ENCODE measurements at places on chromosomes 4 and X.

DNA sequence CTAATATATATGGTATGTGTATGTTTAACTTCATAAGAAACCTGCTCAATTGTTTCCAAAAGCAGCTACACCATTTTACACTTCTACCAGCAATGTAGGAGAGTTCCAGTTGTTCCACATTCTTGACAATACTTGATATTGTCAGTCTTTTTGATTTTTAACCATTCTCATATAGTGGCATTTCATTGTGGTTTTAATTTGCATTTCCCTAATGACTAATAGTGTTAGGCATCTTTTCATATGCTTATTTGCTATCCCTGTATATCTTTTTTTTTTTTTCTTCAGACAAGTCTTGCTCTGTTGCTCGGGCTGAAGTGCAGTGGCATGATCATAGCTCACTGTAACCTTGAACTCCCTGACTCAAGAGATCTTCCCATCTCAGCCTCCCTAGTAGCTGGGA lies 58.2 kb upstream of the TRIM2 start:
- no peak for DNase-seq

- DNase-seq, result no peak
These were observed 66.9 kb downstream of the PSAPL1 start for GRCh38 chr4:7367864-7368277.

DNA sequence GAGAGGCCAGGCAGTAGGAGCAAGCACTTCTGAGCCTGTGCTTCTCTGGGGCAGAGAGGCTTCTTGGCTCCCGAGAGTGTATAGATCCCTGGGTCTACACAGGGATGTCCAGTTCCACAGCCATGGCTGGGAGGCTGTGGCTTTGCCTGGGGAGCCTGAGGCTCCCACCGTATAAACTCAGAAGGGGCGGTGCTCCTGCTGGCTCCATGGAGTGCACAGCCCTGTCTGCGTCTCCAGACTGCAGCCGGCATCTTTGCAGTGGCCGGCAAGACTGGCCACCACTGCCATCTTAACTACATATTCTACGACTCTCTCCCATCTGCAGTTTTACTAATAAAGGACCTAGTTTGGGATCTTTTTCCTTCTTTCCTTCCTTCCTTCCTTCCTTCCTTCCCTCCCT lies 1253.8 kb downstream of the C4orf33 start:
- DNase-seq, result no peak

GRCh38 chr4:128676095-128676494 lies 133.4 kb upstream of the JADE1 start:
- DNase-seq, result no peak

DNA sequence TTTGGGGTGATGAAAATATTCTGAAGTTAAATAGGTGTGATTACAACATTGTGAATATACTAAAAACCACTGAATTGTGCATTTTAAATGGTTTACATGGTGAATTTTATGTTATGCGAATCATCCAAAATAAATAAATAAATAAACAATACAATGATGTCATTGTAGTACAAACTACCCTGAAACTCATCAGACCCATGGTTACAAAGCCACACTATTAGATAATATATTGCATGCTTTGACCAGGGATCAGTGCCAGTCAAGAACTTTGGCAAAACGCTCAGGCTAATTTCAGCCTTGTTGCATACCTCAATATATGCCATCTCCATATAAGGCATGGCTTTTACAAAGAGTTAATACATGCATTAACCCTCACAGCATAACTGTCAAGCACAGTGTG lies 45.5 kb upstream of the XIAP start:
- no peak for DNase-seq

GRCh38 chr4:25484243-25484721 lies 107.2 kb downstream of the ANAPC4 start:
- no peak for DNase-seq

DNA sequence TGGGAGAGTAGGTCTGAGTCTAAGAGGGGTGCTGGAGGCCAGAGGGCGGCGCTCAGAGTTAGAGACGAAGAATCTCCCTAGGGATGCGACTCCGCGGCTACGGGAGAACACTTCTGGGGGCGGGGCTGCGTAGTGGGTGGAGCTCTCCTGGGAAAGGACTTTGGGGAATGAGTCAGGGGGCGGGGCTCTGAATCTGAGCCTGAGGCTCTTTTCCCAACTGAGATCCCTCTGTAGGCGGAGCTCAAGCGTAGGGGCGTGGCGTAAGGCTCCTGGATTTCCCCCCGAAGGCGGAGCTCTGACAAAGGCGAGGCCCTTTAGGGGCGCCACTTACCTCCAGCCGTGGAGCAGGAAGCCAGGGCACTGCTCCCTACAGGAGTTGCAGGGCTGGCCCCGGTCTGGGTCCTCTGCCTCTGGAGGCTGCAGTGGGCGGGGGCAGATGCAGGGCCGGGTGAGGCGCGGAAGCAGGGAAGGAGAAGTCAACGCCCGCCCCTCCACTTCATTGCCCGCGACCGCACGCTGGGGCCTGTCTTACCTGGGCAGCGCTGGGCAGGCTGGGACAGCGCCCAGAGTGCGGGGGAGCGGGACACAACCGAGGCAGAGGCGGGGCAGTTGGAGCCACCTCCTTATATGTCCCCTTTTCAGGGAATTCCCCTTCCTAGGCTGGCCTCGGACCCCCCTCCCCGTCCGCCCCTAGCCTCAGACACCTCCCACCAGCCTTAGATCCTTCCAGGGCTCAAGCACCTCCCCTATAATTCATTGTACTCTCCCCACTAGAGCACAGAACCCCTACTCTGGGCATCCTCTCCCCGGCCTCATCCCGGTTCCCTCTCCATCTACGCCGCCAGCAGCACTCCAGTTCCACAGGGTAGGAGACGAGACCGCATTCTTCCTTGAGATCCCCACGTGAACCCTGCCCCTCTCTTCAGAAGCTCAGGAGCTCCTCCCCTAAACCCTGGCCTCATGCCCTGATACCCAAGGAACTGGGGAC lies 1.6 kb downstream of the PRICKLE3 start:
- DNase-seq, result no peak

DNA sequence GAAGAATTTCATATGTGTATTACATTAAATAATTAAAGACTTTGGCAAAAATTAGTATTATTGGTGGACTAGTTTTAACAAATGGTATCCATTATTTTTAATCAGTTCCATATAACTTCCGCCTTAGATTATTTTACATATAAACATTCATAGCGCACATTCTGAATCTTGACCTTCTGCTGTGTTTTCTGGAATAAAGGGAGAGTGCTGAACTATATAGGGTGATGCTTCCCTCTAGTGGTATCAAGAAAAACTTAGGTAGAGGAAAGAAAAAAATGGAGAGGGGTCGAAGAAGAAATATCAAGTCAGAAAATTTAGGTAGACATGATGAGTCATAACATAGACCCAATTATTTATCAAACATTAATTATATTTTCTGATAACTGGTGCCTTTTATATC lies 155.6 kb upstream of the PACRGL start:
- DNase-seq, result peak; percentile 15

DNA sequence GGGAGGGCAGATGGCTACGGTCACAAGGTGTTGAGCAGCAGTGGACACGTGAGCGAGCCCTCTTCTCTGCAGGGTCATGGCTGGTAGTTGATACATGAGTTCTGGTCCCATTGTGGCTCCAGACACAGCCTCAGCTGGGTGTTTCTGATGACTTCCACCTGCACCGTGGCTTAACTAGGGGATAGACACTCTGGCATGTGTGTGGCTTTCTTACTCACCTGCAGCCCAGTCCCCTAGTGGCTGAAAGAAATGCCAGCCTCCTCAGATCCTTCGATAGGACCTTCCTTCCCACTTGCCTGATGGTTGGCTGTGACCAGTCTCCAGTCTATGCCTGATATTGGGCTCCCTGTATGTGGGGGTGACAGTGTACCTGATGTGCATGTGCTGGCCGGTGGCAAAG lies 5.0 kb downstream of the GPR78 start:
- no peak for DNase-seq

GRCh38 chrX:136711147-136711546 lies 63.2 kb downstream of the CD40LG start:
- peak; percentile 6 for DNase-seq

GRCh38 chrX:56278692-56279091 lies 46.5 kb downstream of the KLF8 start:
- no peak for DNase-seq

- peak; percentile 5 for DNase-seq
These were observed 118.0 kb upstream of the WDFY3 start for GRCh38 chr4:85084371-85085094.

DNA sequence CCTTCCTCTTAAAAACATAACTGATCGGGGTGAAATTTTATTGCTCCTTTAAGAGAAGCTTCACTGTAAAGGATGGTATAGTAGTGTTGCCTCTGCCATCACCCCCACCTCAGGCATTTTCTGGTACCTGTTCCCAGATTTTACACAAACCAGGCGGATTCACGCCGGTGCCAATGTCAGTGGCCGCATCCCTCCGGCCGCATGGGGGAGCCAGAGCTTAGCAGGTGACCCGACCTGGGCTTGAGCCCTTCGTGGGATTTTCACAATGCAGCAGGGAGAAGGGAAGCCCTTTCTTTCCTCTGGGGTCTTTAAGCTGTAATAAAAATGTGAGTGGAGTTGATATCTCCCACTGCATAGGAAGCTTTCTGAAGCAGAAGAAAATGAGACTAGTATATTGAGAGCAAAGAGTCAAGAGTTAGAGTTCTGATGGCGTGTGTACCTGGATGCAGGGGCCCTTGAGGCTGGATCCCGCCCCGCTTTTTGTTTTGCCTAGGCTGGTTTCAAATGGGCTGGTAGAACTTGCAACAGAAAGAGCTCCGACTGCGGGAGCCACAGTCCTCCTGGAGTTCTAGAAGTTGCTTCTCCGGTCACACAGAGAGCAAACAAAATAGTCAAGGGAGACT lies 59.4 kb downstream of the POLR2B start:
- DNase-seq, result peak; percentile 54

DNA sequence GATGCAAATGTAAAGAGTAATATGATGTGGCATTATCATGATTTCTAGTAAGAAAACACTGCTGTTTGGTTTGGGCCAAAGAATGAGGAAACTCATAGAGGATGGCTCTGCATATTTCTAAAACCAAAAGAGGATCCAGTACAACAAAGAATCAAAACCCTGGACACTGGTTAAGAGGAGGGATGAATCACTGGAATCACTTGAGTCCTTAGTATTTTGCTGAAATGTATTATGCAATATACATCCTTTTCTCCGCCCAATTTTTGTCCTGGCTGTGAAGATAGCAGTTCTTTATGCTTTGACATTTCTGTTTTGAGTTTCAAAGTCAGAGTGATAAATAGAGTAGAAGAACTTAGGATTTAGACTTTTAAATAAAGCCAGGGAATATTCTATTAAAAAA lies 345.9 kb downstream of the PACRGL start:
- no peak for DNase-seq

DNA sequence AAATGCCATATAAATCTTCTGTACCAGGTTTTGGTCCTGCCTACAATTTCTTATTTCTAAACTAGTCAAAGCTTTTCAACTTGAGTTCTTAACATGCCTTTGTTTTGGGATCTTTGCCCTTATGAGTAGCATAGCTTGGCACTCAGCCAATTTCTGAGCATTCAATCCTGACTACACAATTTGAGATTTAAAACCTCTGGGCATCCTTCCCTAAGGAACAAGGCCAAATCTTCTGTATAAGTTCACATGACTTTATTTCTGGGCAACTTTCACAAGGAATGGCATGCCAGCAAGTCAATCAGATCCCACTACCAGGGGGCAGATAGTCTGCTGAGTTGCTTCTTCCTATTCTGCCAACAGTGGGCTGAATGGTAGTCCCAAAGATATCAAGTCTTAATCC lies 254.2 kb downstream of the ADAMTS3 start:
- no peak for DNase-seq

DNA sequence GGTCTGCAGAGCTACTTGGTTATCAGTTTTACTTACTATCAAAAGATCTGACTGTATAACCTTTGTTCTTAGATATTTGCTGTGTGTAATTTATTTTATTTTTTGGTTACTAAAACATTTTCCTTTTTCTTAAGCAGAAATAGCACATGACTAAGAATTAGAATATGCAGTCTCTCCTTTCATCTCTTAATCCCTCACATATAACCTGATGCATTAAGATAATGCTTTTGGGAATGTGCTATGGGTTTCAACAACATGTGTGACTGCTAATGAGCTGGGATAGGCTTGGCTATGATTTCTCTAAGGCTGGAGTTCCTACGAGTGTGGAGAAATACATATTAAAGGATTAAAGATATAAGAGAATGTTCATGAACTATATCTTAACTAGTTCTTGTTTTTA lies 41.5 kb downstream of the SHROOM3 start:
- no peak for DNase-seq

DNA sequence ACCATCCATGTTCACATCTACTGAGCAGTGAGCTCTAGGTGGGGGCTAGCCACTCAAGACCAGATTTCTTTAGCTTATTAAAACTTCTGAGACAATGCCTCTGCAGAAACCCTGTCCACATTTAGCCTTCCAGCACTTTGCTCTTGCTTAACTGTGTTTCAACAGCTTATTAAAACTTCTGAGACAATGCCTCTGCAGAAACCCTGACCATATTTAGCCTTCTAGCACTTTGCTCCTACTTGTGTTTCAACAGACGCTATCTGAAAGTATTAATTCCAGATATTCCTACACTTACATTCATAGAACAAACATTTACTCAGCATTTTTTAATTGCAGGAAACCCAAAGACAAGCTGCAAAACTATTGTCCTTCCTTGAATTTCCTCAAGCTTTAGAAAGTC lies 91.9 kb downstream of the SEL1L3 start:
- no peak for DNase-seq

DNA sequence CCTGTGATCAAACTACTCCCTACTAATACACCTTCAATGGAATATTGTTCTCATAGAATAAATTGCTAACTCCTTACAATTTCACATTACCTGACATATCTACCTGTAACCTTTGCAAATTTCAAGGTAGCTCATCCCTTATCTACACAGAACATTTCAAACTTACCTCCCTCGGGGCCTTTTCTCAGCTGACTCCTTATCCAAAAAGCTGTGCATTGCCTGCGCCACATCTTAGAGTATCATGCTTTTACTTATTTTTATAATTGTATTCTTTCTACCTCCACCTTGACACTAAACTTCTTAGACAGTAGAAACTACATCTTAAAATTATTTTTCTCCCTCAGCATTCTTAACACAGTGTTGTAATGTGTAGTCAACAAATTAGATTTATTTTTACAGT lies 198.5 kb downstream of the FBXO8 start:
- no peak for DNase-seq

DNA sequence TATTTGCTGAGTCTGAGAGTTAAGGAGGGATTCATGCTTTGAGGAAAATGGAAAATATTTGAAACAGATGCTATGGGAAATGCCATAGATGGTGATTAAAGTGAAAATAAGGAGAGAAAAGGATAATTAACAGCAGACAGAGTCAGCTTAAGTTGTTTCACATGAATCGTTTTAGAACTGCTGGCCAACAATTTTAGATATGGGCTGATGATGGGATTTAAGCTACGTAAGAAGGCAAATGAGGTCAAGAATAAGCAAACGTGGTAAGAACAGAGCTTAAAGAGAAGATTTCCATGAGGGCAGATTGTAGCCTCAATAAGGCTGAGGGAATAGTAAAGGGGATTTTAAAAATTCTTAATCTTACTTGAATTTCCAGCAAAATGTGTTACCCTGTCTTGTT lies 77.9 kb downstream of the MFAP3L start:
- DNase-seq, result no peak

GRCh38 chr4:762211-763190 lies 56.9 kb downstream of the PCGF3 start:
- peak; percentile 64 for DNase-seq
